ENCODE measurements at places on chromosomes 6 and 20.

DNA sequence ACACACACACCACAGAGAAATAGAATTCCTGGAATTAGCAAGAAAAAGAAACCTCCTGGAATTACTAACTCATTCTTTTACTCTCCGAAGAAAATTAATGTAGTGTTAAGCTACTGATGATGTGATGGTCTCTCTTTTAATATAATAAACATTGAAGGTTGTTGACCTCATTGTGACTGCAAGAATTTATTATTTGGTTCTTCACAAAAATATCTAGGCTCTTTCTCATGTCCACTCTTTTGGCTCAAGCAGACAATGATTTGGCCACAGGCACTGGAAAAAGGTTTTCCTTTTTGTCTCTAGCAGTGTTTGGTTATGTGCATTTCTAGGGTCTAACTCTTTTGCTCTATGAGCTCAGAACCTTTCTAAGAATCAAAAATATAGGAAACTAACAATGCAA lies 811.9 kb downstream of the TENT5A start:
- no peak for DNase-seq

GRCh38 chr20:44956410-44956809 lies 3.8 kb downstream of the TOMM34 start:
- DNase-seq, result no peak

- peak; percentile 58 for DNase-seq
Measured at GRCh38 chr6:43699564-43700186, 12.1 kb upstream of the MRPS18A start.

DNA sequence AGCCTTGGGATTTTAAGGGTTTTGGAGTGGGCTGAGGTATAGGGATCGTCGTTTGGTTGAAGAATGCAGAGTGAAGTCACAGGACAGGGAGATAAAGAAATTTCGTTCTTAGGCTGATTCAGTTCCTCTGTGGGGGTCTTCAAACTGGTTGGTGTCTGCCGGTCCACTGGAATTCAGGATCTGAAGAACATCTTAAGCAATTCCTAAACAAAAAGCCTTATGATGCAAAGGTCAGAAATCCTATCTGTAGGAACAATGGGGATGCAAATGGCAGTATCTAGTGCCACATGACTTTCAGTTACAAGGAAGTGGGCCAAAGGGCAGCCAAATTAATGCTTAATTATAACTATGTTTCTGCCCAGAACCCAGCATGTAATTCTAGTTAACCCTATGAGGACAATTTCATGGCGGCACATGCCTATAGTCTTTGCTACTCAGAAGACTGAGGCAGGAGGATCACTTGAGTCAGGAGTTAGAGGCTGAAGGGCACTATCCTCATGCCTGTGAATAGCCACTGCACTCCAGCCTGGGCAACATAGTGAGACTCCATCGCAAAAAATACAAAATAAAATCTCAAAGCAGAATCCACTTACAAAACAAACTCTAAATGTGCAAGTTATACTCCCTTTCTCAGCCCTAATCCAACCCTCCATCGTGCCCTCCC lies 4.6 kb upstream of the SLC2A10 start:
- DNase-seq, result no peak

GRCh38 chr6:140809694-140810101 lies 1323.0 kb upstream of the GJE1 start:
- no peak for DNase-seq

GRCh38 chr20:12860619-12861247 lies 148.0 kb upstream of the SPTLC3 start:
- DNase-seq, result no peak

- DNase-seq, result no peak
Measured at GRCh38 chr20:50032955-50033666, 50.3 kb downstream of the SNAI1 start.

DNA sequence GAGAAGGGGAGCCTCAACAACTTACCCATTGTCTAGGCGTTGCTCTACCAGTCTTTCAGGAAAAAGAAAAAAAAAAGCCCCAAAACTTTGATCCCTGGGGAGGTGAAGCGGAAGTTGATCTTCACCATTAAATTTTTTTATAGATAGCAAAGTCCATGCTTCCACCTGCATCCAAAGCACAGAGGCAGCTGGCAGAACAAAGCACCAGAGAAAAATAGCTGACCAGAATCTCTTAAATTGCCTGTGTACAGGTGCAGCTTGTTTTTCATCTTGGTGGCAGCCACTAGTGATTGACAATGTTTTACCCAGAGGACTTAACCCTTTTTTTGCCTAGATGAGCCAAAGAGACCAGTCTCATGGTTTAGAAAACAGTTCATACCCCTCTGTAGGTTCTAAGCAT lies 86.0 kb downstream of the MYB start:
- DNase-seq, result no peak

- DNase-seq, result no peak
Measured at GRCh38 chr6:36594816-36595643, 868 bp downstream of the SRSF3 start.

DNA sequence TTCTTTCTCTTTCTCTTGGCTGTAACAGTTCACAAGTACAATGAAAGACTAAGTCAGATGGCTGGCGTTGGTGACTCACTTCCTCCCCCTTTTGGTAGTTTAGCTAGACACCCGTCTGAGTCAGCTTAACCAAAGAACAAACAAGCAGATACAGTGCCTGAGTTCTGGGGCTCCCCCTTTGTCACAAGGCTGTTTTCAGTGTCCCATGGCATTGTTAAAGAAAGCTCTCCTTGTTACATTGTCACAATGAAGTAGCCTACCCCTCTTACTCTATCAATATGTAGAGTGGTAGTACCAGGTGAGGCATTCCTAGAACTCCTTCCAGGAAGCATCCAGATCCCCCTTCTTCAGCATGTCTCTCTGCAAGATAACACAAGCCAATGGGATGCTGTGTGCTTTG lies 38.6 kb downstream of the KIAA0408 start:
- DNase-seq, result peak; percentile 71

- no peak for DNase-seq
Measured at GRCh38 chr20:20829681-20830080, 117.2 kb upstream of the RALGAPA2 start.

DNA sequence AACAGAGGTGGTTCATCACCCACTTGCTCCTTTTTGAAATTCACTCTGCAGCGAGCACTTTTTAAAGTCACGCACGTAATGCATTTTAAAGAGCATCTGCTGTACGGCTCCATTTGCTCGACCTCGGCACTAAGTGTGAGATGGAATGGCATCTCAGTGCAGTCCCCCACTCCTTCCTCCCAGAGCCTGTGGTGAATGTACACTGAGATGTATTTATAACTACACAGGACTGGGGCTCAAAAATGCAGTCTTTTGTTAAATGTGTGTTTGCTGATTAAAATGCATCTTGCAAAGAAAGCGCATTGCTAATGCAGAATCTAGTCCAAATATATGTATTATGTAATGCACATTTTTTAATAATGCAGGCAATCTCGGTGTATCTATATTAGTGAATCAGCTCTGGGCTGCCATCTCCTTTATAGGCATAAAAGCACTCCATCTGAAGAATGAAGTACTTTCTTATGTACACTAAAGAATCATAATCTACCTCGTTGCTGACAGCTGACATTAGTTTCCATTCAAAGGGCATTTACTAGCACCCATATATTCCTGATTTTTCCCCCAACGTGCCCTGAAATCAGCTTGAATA lies 14.0 kb downstream of the GNAS-AS1 start:
- DNase-seq, result no peak

DNA sequence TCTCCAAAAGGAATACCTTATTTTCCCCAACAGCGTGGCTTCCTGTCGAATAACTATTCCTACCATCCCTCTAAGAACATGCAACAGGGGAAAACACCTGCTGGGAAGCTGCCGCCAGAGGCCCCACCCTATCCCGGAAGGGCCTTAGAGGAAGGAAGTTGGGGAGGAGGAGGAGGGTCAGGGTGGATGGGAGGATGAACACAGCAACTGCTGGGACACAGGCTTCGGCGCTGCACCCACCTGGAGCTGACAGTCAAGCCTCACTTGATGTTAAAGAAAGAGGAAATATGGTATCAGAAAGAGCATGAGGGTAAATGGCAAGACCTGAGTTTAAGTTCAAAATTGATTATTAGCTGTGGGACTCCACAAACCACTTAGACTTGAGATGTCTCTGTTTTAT lies 36.5 kb upstream of the RPS6KA2 start:
- no peak for DNase-seq

GRCh38 chr6:110328259-110328658 lies 29.9 kb downstream of the METTL24 start:
- no peak for DNase-seq

DNA sequence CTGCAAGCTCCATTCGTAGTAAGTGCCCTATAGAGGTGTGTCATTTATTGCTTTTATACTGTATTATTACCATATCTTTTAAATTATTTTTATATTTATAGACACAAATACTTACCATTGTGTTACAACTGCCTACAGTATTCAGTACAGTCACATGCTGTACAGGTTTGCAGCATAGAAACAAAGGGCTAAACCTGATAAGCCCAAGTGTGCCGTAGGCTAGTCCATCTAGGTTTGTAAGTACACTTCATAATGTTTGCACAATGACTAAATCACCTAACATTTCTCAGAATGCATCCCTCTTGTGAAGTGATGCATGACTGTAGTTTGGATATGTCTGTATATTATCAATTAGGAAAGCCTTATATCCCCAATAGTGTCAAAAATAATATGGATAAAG lies 122.8 kb downstream of the CLVS2 start:
- DNase-seq, result no peak

DNA sequence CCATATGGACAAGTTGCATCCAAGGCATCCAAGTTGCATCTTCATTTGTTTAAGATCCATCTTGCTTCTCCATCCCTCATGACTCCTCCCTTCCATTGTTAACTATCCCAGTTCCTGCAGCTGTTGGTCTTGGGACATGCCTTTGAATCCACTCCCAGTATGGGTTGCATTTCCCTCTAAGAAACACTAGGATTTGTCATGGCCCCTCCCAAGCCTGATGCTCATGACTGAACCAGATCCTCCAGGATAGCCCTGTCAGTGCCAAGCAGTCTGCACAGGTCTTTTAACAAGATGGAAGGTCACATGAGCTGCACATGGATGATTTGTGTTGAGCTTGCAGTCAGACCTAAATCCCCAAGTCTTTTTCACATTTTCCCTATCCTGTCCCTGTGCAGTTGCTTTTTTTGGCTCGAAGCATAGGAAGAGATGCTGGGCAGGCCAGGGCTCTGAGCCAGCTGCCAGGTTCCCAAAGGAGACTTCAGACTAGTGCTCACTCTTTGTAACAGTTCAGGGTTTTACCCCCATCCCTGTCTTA lies 4.2 kb downstream of the PPP2R5D start:
- DNase-seq, result no peak

GRCh38 chr20:6888736-6889395 lies 121.4 kb downstream of the BMP2 start:
- no peak for DNase-seq

DNA sequence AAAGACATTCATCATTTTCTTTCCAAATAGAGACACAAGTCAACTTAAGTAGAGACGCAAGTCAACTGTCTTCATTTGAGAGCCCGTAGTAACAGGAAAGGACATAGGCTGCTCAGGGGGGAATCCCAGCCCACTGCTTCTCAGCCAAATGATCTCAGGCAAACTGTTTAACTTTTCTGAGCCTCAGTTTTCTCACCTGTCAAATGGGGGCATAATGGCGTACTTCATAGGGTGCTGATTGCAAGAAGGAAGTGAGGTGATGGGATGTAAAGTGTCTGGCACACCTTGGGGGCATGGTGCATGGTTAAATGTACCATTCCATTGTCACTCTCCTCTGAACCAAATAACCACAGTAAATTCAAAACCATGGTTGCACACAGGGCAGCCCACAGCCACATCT lies 96.5 kb downstream of the EYA2 start:
- no peak for DNase-seq

DNA sequence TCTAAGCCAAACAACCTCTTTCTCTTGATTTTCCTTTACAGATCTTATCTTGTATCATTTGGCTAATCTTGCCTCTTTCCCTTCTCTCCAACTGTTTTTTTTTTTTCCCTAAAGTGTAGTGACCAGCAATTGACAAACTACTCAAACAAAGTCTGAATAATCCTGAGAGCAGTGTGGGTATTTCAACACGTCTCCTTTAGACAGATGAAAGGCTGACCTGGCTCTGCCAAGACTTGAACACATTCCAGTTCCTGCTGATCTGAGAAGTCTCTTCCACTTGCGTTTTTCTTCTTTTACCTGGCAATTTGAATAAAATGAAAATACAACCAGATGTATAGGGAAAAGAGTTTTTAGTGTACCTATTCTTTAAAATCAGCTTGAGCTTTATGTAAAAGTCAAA lies 168.4 kb downstream of the GJA10 start:
- no peak for DNase-seq

DNA sequence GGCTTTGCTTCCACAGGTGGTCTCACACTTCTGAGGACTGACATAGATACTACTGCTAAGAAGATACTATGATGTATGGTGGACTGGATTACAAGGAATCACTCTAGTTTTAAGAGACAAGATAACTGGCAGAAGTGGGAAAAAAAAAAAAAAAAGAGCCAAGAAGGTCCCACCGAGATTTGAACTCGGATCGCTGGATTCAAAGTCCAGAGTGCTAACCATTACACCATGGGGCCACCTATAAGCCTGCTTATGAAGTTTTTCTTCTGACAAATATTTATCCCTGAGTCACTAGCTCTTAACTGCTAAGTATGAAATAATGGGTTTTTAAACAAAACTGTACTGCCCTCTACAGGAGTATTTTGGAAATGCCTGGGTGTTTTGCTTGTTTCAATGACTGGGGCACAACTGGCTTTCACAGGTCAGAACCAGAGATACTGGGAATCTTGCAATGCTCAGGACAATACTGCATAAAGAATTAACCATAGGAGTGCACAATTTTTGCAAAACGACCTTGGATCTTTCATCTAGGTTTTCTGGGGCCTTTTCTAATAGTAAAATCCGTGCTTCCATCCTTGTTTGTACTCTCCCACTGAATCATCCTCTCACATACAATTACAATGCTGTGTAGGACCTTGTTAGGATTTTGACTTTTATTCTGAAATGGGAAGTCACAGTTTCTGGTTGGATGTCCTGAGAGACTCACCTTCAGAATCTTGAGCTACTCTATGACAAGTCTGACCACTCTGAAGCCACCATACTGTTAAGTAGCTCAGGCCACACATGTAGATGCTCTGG lies 116.3 kb downstream of the OR2B2 start:
- DNase-seq, result peak; percentile 36

- no peak for DNase-seq
Measured at GRCh38 chr6:22222469-22222868, 74.4 kb downstream of the PRL start.

- DNase-seq, result peak; percentile 27
Measured at GRCh38 chr6:24720131-24720603, 1.2 kb upstream of the C6orf62 start.

- DNase-seq, result no peak
Measured at GRCh38 chr20:20608041-20608440, 104.4 kb downstream of the RALGAPA2 start.

- DNase-seq, result no peak
Measured at GRCh38 chr20:50304923-50305635, 114.4 kb downstream of the CEBPB start.

GRCh38 chr6:119497988-119498727 lies 148.6 kb upstream of the MAN1A1 start:
- DNase-seq, result no peak

DNA sequence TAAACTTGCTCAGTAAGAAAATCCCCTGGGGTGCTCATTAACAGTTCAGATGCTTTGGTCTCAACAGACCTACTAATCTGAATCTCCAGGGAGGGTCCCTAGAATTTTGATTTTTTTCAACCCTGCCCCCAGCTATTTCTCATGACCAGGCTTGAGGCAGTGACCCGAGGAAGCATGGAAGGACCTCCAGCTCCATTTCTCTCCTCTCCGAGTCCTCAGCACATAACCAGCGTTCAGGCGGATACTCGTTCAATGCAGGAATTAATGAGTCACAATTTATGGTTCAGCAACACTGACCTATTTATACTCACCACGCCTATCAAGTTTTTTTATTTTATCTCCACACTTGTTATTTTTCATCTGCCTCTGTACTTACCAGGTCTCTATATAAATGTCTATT lies 369.2 kb upstream of the CDH4 start:
- no peak for DNase-seq
